Erythroblast (primary cell): ENCODE measurements at places on chromosomes 13 and 19.

DNA sequence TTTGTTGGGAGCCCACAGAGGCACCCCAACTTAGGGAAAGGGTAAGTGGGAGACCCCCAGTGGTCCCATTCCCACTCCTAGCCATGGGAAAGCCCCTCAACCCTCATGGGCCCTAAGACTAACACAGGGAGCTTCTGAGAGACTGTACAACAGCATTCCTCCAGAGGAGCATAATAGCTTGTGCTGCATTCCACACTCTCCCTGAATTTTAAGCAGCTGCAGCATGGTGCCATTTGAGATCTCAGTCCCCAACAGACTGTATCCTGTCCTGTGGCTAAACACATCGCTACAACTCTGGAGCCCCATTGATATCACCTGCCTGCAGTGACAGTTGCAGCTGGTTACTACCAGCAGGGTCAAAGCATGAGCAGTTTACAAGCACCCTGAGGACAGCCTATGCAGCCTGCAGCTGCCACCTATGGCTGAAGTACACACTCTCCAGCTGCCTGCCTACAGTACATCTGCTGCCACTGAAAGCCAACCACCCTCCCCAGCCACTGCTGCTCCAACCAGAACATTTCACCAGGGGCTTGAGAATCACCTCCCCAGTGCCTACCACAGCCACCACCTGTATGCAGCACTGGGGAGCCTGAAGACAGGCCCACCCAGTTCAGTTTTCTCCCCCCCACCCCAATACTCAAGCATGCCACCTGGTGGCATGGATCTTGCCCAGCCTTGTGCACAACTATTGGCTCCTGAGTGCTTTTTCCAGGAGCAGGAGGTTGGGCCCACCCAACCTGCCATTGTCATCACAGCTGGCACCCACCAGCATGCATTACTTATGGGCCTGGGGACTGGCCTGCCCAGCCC lies 557.3 kb downstream of the GPC5 start:
- DNase-seq = no peak

DNA sequence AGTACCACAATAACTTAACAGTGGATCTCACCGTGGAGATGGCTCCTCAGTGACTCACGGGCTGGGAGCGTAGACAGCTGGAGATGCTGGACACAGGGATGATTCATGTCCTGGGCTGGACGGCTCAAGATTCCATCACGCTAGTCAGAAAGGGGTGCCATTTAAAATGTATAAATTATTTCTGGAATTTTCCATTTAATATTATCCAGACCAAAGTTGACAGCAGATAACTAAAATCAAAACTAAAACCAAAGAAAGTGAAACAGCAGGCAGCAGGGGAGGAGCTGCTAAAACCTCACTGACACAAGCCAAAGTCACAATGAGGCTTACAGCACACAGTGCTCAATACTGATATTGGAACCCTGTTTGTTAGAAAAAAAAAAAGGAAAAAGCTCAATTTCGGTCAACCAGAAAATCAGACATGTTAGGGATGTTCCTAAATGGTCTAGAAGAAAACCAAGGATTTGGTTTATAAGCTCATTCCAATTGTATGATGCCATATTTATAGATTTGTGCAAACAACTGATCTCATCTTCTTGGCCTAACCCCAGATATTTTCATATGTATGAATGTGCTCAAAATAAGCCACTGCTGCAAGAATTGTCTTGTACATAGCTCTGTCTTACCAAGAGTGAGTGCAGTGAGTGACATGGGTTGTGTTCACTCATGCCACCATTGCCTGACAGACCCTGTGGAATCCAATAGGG lies 111.8 kb downstream of the SACS start:
- DNase-seq = no peak

DNA sequence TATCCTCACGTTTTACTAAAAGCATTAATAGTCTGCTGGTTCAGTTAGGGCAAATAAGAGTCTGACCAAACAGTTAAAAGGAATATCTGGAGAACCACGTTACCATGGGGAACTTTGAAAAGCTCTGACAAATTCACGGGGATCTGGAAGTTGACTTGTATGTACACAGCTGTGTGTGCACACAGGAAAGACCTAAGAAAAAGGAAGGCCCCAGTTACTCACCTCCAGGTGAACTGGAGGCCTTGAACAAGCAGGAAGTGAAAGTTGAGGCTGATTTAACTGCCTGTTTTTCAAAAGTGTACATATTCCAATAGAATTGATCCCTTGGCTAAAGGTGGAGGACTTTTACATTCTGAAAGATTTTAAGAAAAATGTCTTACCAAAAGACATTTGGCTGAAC lies 1891.6 kb upstream of the PCDH20 start:
- no peak for DNase-seq

GRCh38 chr13:61187471-61187870 lies 228.2 kb downstream of the PCDH20 start:
- no peak for DNase-seq

DNA sequence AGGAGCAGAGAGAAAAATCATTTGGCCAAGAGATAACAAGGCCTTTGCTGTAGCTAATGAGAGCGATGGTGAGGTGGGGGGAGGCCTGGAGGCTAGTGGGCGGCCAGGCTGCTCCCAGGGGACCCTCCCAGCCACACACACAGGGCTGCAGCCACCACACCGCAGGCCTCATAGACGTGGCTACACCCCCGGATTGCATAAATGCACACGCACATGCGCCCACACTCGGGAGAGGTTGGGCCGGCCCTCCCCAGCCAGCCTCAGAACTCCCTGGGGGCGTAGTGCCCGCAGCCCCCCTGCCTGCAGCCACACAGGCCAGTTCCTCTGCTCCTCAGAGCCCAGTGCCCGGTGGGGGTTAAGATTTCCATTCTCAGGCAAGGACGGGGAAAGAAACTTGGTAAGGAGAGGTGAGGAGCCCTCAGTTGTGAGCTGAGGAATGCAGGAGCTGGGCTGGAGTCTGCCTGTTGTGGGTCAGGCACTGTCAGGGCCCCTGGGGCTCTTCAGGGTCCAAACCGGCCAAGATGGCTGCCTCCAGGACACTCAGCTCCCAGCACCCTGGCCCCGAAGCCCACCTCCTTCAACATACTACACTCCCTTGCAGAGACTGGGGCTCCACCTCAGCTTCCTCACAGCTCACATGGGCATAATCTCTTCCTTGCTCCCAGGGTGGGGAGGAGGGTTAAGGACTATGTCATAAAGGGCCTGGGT lies 8.0 kb downstream of the PTH2 start:
- DNase-seq = no peak

DNA sequence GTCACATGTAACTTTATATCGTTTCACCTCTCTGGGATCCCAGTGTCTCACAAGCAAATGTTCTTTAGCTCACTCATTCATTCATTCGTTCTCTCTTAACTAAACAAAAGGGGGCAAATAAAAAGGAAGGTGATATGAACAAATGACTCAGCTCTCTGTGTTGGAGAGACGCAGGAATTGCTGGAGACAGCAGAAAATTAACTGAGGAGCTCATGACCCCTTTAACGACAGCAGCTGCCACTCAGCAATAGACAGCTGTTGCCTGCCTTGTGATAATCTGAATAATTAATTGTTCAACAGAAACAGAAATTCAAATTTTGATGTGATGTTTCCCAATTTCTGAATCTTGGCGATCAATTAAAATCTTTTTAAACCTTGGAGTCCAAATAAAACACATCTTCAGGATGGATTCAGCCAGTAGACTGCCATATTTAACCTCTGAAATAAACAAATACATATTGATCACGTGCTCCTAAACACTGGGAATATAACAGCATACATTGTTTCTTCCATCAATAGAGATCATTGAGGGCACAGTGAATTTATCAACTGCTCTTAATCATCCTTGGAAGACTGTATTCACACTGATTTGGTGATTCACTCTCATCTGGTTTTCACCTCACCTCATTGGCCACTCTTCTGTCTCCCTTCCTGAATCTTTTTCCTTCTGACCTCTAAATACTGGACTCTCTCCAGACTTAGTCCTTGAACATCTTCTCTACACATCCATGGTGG lies 63.3 kb downstream of the MBNL2 start:
- DNase-seq = no peak

DNA sequence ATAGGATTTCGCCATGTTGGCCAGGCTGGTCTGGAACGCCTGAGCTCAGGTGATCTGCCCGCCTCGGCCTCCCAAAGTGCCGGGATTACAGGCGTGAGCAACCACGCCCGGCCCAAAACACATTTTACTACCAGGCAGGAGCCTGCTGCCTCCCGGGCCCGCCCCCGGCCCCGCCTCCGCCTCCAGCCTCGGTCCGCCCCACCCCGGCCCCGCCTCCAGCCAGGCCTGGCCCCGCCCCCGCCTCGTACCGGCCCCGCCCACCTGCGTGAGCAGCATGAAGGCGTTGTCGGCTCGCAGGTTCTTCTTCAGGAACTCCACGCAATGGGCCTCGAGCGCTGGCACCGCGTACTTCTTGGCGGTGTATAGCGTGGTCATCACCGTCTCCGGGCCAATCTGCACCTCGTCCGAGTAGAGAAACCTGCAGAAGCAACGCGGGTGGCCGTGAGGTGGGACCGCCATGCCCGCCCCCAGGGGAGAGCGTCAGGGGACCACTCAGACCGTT lies 22.7 kb downstream of the BTBD2 start:
- DNase-seq = peak; percentile 28

- peak; percentile 80 for DNase-seq
Measured at GRCh38 chr19:17766543-17767131, 15.4 kb downstream of the FCHO1 start.

DNA sequence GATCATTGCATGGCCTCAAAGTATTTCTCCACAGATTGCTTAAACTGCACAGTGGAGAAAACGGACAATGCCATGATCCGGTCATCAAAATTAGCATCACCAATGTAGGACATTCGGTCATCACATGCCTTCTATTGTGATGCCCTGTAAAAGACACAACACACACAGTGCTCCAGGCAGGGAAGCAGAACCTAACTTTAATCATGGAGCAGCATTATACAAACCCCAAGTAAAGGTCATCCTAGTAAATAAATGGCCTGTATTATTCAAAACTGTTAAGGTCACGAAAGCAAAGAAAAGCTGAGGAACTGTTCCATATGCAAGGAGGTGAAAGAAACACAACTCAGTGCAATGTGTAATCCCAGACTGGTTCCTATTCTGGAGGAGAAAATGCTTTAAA lies 42.2 kb downstream of the TGDS start:
- DNase-seq = no peak

DNA sequence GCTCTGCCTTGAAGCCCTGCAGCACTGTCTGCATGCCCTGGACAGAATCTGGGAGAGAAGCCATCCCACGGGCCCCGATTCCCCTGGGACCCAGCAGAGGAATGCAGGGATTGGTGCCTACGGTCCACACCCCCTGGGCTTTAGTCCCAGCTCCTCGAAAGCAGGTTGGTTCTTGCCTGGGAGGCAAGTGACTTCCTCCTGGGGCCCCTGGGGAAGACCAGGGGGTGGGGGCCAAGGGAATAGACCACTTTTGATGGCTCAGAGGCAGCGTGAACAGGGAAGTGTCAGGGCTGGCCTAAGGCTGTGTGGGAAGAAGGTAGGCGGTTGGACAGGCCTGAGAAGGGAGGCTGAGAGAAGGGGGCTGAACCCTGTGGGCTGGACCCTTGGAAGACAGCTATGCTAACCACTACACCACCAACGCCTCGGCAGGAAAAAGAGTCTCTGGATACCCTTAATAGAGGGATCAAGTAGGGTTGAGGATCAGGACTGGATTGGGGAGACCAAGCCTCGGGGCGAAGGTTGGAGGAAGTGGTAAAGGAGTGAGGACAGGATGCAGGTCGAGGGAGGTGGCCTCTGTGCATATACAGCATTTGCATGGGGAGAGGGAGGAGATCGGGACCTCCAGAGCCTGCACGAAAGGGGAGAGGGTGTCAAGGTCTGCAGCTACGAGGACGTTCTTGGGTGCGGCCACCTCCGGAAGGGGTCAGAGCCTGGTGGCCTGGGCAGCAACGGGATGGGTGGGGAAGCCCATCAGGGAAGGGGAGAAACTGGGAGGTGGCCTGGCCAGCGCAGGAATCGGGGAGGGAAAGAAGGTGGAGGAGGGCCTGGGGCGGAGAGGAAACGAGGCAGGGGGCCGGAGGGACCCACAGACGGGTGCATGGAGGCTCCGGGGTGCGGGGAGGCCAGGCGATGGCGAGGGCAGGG lies 709 bp downstream of the DPP9 start:
- peak; percentile 57 for DNase-seq

DNA sequence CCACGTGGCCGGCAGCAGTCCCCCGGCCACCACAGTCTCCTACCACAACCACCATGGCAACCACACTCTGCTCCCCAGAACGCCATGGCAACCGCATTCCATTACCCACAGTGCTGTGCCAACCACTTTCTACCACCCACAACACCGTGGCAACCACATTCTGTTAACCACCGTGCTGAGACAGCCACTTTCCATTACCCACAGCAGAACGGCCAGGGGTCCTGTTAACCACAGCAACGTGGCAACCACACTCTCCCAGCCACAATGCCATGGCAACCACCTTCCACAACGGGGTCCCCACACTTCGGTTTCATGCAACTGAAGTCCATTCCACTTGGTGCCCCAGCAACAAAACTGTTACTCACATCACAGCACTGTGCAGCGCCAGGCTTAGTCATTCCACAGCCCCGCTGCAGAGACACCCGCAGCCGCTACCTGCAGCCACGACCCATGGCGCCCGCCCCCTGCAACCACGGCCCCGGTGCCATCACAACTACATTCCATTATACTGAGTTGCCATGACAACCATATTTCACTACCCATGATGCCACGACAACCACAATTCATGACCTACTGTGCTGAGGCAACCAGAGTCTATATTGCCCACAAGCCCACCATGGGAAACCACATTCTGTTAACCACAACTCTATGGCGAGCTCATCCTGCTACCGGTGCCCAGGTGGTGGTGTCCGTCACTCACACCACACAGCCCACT lies 10.0 kb downstream of the DPF1 start:
- no peak for DNase-seq

- no peak for DNase-seq
Measured at GRCh38 chr19:39864118-39864517, 17.9 kb upstream of the FBL start.
